ENCODE measurements at places on chromosomes 11 and 22.

DNA sequence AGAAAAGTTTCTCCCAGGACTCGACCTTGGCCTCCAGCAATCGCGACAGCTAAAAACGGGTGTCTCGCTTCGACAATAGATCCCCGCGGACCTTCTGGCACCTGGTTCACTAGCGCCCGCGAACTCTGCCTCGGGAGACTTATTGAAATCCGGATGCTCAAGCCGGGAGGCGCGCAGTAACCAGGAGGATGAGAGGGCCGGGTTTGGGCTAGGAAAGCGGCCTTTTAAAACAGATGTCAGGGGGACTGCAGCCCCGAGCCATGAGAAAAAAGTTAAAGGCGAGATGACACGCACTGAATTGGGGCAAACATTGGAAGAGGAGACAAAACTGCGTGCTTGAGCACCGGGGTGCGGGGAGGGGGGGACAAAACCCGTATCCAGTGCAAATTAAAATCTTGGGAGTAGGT lies 637 bp upstream of the ZBTB16 start:
- no peak for DNase-seq

- DNase-seq = no peak
These were observed 321.7 kb upstream of the SYN3 start for GRCh38 chr22:33379836-33380235.

- no peak for DNase-seq
These were observed 349.9 kb downstream of the CNTN5 start for GRCh38 chr11:99370549-99371216.

DNA sequence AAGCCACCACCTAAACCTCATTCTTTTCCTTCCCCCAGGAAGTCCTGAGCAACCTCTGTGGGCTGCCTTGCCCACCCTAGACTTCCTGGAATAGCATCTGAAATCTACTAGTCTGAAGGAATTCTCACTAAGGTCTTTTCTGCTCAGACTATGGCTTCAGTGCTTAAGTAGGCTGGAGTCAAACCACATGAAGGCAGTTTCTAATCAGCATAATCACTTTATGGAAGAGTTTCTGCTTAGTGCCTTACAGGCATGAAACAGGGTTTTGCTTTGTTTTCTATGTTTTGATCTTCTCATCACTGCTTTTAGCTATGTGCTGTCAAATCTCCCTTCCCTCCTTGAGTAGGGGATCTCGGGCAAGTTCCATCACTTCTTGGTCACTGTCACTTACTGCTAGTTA lies 117.7 kb downstream of the WT1 start:
- DNase-seq = no peak

- DNase-seq = no peak
These were observed 18.1 kb upstream of the SCGB1A1 start for GRCh38 chr11:62400760-62401159.

GRCh38 chr22:34951212-34951611 lies 114.7 kb upstream of the ISX start:
- no peak for DNase-seq

Data from SIG-M5 (cell line).